ENCODE measurements at places on chromosomes 2 and 18.

DNA sequence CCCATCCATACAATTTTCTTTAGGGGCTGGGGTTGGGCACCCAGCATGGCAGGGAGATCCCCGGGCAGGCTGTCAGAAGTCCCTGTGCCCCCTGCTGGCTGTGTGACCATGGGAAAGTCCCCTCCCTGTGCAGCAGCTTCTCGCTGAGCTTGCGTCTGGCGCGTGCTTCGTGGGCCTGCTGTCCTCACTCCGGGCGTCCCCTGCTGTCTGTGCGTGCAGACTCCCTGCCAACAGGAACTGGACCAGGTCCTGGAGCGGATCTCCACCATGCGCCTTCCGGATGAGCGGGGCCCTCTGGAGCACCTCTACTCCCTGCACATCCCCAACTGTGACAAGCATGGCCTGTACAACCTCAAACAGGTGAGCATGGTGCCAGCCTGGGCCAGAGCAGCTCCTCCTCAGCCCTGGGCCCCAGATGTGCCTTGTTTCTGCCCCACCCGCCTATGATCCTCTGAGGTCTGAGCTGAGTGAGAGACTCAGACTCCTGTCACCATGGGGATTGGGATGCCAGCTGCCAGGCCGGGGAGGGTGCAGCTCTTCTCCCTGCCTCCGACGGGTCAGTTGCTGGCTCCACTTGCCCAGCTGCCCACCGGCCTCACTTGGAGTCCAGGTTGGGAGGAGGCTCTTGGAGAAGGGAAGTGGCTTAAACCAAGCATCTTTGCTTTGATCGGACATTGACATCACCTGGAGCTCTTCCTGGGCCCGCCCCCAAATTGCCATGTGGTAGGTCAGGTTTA is 28.6 kb downstream of the IGFBP2 start:
- no peak for DNase-seq

DNA sequence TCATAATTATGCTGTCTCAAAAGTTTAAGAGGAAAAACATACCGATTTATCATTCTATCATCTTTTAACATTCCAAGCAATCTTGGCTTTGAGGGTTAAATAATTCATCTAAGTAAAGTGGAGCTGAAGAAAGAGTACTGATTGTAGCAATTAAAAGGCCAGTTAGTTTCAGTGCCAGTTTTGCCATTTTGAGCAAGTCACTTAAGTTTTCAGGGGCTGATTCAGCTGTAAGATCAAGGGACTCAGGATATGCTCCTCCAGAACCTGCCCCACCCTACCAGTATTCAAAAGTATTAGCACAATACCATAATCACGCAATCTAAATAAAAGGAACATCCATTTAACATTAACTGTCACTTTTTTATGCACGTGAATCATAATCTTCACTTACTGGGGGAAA is 1.9 kb downstream of the SS18 start:
- peak; percentile 6 for DNase-seq

- DNase-seq = no peak
Measured at GRCh38 chr2:69801745-69802290, 27.6 kb upstream of the GMCL1 start.

DNA sequence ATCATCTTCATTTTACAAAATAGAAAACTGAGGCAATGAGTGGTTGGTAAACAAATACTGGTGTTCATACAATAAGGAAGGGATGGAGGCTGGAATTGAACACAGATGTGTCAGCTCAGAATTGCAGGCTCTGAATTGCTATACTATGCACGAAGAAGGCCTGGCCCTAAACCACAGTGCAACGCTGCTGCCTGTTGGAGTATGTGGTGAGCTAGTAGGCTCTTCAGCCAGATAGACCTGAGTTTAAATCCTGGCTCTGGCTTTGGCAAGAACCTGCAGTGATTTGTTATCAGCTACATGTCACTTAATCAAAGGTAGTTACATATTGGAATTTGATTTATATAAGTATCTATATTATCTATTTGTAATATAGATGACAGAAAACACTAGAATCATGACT is 1602.4 kb upstream of the CELF4 start:
- no peak for DNase-seq

DNA sequence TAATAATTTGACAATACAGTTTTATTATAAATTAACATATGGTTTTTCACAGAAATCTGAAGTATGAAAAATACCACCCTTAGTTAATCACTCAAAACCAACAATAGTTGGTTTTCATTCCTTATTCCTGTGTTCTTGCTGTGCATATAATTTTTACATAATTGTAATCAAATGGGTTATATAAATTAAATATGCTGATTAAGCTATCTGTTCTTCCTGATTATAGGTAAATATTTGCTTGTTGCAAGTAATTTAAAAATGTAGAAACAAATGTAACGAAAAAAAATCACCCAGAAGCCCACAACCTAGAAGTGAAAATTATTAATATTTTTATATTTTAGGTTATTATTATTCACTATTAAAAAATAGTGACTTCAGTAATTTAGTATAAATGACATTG is 98.3 kb downstream of the ZNF804A start:
- no peak for DNase-seq

DNA sequence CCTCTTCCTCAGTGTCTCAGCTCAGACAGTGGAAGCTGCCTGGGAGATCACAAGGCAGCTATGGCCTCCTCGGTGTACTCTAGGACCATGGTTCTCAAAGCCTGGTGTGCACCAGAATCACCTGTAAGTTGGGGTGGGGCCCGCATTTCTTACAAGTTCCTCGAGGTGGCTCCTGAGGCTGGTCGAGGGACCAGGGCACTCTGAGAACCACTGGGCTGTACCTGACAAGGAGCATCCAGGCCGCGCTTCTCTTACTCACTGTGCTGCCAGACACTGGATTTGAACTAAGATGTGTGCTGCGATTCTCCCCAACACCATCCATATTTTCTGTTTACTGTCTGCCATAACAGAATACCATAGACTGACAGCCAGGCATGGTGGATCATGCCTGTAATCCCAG is 59.5 kb downstream of the DIPK1C start:
- DNase-seq = no peak

GRCh38 chr18:10201659-10202058 is 252.8 kb upstream of the APCDD1 start:
- no peak for DNase-seq

- DNase-seq = peak; percentile 52
Measured at GRCh38 chr2:207995887-207996286, 29.4 kb downstream of the PLEKHM3 start.

GRCh38 chr18:48007955-48008701 is 77.7 kb upstream of the SMAD2 start:
- peak; percentile 30 for DNase-seq

DNA sequence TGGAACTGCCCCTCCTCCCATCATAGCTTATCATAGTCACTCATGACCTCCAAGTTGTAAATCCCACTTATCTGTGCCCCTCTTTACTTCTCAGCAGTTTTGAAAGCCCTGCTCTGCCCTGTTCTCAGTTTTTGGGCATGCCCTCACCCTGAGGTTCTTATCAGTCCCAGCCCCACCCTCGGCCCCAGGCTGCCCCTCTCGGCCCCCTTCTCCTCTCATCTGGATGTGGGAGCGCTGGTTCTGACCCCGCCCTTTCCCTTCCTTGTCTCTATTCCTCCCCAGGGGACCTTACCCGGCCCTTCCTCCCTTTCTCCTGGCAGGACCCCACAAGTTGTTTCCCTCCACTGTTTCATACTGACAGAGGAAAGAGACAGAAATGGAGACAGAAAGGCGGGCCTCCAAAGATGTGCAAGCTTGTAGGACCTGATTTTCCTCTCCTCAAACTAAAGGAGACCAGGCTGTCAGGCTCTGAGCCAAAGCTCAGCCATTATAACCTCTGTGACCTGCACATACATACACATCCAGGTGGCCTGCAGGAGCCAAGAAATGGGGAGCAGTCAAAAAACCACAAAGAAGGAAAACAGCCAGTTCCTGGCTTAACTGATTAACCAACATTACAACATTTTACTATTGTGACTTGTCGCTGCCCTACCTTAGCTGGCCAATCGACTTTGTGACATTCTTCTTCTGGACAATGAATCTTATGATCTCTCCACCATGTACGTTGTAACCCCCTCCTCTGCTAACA is 171.0 kb upstream of the HS6ST1 start:
- peak; percentile 7 for DNase-seq

- DNase-seq = no peak
Measured at GRCh38 chr18:48794251-48794970, 156.4 kb downstream of the SMAD7 start.

DNA sequence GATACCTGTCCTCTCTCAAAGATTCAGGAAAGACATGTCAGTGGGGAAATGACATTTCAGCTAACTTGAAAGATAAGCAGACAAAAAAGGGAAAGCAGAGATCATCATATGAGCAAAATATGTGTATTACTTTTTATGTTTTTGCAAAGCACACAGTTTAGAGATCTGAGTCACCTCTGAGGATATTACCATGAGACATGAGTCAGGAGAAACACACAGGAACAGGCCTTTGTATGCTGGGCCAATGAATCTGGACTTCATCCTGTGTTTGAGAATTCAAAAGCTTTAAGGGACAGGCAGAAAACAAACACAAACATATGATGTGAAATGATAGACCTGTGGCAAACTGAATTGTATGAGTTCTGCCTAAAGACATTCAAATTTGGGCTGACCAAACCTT is 306.0 kb upstream of the EPC2 start:
- peak; percentile 49 for DNase-seq

DNA sequence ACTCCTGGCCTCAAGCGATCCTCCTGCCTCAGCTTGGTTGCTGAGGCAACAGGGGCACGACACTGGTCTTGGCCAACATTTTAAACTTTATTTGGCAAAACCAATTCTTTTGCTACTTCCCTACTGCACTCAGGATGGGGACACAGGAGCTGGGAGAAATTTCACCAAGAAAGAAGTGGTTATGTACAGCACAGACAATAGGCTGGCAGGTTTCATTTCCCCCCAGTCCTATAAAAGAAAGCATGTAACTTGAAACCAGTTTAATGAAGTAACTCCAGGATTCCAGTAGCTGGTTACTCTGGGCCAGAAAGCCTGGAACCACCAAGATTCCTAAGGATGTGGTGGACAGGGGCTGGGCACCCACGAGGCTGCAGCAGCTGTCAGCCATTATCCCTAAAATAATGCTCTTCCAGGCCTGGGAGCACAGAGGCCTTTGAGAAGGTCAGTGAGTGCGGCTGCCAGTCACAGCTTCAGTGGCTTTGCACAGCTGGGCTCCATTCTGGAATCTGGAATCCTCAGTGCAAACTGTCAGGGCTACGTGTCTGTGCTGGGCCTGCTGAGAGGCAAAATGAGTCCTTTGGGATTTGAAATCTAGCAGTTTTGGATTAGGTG is 142.3 kb upstream of the ITGA6 start:
- DNase-seq = peak; percentile 83

DNA sequence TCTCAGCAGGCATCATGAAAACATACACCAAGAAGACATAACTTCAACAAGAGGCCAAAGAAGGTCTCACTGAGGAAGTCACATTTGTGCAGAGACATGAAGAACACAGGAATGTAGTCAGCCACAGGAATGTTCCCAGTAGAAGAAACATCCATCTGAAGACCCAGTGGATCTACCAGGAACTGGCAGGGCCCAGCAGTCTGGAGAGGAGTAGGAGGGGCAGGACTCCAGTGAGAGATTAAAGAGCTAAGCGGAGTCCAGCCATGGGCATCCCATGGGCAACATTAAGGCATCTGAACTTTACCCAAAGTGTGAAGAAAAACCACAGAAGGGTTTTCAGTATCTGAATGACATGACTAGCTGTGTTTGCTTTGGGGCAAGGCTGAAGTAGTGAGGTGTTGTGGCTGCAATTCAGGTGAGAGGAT is 103.1 kb downstream of the UPP2 start:
- peak; percentile 16 for DNase-seq

DNA sequence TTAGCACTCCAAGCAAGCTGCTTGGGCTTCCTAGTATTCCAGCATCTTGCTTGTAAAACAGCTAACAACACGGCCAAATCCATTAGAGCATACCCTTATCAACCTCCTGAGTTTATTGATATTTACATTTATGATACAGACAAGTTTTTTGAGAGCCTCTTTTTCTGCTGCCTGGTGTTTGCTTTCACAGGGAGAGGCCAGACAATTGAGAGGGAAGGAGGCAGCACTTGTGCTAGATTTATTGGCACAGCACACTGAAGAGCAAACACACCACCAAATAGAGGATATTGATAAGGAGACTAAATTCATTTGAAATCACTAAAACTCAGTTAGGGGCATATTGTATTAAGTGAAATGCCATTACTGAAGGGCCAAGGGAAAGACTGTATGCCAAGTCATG is 1142.3 kb upstream of the FANCL start:
- DNase-seq = no peak

DNA sequence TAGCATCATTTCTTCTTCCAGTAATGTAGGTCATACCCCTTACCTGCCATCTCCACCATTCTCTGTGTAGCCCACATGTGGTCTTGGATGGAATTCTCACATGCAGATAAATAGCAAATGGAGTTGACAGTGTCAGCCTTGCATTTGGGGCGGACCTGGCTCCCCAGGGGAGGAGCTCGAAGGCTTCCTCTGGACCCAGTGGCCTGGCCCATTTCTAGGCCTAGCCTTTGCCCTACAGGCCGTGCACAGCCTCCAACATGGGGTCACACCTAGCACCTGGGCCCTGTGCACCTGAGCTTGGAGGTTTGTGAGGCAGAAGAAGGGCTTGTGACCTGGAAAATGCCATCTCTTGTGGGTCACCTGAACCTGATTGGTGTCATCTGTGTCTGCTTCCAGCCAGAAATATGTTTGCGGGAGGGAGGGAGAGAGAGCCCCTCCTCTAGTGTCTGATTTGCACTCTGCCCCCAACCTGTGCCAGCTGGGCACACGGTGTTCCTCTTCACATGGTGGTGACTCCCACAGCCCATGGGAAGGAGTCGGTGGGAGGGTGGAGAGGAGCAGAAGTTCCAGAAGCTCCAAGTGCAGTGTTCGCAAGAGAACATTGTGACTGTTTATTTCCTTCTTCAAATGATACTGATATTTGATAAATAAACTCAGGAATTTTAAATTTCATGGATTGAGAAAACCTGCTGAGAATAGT is 33.0 kb downstream of the ITGB1BP1 start:
- DNase-seq = no peak

- peak; percentile 37 for DNase-seq
Measured at GRCh38 chr18:72833471-72833870, 34.3 kb downstream of the NETO1 start.

- DNase-seq = no peak
Measured at GRCh38 chr2:197596766-197597165, 78.6 kb downstream of the RFTN2 start.

- no peak for DNase-seq
Measured at GRCh38 chr2:220764171-220764570, 807.9 kb downstream of the EPHA4 start.

DNA sequence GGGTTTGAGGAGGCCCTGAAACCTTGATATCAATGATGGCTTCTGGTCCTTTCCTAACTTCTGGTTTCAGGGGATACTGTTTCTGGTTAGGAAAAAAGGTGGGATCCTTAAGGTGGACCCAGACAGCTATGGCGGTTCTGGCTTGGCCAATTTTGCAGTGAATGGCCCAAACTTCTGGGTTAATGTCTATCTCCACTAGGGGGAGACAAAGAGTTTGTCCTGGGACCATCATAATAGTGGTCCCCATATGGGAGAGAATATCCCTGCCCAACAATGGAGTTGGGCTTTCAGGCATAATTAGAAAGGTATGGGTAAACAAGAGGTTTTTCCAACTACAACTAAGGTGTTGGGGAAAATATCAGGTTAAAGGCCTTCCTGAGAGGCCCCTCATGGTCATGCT is 273.5 kb downstream of the CALCRL start:
- no peak for DNase-seq

- DNase-seq = no peak
Measured at GRCh38 chr2:120972286-120972685, 236.6 kb downstream of the GLI2 start.
